Stimulated activated CD8-positive, alpha-beta memory T cell treated with anti-CD3 and anti-CD28 coated beads, Interleukin-4, amount 100 ng/mL, for 1 hour (primary cell): ENCODE measurements at places on chromosomes 4 and X.

- no peak for DNase-seq
Measured at GRCh38 chr4:72591547-72592454, 22.8 kb upstream of the ADAMTS3 start.

DNA sequence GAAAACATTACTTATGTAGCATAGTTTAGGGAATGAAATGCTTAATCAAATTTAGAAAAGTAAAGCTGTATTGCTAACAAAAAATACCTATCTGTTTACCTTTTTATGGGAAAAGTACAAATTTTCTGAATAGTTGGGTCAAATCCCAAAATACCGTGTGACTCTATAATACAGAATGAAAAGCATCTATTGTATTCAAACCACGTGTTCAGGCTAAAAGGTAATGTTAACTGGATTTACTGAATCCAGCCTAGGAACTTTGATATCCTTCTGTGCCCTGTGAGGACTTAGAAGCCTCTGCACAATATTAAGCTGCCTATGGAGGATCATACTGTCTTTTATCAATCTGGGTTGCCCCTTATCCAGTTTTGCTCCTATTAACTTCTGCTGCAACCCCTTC, 36.3 kb upstream of the AGA start:
- DNase-seq: no peak

DNA sequence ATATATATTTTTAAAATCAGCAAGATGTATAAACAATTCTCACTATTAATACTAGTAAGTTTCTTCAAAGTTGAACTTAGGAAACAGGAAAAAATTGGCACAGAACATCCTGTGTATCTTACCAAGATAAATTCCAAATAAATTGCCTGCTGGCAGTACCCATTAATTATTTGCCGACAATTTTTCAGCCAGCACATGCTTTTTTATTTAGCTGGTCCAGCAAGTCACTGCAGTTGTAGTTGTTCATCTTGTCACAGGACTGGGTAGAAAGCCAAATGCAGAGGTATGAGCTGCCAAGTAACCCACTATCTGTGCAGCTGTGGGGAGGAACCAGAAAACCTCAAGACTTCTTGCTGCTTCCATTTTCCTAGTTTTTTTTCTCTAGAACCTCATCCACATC, 113.4 kb downstream of the PACRGL start:
- DNase-seq: no peak

DNA sequence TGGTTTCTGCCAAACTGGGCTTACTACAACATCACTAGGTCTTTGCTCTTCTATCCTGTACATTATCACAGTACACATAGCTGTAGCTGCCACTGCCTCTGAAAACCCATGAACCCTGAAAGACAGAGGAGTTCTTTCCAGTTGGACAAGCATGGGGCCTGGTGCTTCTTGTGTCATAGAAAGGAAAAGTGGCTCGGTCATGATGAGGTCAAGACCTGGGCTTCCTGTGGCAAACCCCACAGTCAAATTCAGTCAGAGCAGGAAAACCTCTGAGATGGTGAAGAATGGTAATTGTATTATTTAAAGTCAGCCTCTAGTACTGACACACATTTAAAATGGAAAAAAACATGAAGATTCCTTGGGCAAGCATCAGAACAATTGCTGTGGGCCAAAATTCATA, 133.3 kb upstream of the PRPS2 start:
- DNase-seq: no peak

DNA sequence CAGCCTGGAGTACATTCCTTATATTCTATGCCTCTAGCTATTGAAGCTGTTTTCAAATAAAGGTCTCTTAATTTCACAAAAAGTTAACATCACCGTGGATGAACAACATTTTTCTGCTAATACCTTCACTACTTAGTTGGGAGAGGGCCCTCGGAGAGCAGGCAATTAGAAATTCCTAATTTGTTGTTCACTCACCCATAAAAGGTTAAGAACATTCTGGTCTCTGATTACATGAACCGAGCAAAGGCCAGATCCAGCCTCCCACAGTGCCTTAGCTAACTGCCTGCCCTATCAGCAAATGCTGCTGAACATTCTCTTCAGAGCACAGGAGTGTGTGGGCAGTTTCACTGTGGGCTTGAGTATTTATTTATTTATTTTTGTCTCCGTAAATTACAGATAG, 36.0 kb upstream of the TTC29 start:
- DNase-seq: no peak

GRCh38 chr4:73434311-73434710, 1.7 kb upstream of the AFP start:
- no peak for DNase-seq

DNA sequence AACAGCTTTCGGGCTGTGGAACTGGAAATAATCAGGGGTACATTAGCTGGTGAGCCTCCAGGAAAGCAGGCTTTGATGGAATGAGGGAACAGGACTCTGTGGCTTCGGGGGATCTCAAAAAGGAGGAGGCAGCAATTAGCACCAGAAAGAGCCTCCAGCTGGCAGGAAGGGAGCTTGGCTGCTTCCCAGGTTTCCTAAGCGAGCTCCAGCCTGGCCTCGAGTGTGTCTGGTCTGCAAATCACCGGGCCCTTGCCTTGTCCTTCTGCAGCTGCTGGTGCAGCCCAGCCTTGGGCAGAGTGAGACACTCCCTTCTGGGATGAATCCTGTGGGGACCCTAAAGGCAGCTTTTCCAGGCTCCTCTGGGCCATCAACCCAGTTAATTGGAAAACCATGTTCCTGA, 10.7 kb upstream of the PDHA1 start:
- DNase-seq: no peak

DNA sequence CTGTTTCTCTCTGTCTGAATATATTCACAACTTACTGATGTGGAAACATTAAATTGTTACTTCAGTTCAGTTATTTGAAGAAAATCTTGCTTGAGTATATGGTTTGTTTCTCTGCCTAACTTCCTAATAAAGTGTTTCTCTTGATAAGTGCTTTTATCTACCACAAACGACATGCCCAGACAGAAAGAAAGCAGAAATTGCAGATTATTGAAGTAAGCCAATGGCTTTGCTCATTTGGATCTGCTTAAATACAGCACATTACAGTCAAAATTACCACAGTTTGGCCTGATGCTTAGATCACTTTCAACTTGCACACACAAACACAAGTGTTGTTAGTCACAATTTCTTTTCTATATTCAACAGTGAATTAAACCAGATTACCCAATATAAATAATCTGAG, 68.0 kb downstream of the ATOH1 start:
- no peak for DNase-seq

DNA sequence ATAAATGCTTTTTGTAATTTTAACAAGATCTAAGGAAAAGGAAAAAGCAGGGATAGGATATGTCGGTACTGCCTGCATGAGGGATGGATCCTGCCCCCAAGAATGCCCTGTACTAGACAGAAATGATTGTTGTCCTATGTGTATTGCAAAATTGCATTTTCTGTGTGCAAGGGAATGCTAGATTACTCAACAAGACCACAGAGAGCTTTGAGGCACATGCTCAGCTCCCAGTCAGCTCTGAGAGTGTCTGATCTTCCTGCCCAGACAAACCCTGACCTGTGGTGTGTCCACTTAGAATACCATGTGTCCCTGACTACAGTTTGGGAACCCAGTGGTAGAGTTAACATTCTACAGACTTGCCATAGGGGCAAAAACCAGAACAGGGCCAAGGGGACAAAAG, 129.2 kb upstream of the PAK3 start:
- DNase-seq: no peak

- no peak for DNase-seq
Measured at GRCh38 chr4:104641418-104641817, 146.7 kb upstream of the CXXC4 start.

- DNase-seq: no peak
Measured at GRCh38 chr4:105194328-105195231, 47.9 kb downstream of the TET2 start.

DNA sequence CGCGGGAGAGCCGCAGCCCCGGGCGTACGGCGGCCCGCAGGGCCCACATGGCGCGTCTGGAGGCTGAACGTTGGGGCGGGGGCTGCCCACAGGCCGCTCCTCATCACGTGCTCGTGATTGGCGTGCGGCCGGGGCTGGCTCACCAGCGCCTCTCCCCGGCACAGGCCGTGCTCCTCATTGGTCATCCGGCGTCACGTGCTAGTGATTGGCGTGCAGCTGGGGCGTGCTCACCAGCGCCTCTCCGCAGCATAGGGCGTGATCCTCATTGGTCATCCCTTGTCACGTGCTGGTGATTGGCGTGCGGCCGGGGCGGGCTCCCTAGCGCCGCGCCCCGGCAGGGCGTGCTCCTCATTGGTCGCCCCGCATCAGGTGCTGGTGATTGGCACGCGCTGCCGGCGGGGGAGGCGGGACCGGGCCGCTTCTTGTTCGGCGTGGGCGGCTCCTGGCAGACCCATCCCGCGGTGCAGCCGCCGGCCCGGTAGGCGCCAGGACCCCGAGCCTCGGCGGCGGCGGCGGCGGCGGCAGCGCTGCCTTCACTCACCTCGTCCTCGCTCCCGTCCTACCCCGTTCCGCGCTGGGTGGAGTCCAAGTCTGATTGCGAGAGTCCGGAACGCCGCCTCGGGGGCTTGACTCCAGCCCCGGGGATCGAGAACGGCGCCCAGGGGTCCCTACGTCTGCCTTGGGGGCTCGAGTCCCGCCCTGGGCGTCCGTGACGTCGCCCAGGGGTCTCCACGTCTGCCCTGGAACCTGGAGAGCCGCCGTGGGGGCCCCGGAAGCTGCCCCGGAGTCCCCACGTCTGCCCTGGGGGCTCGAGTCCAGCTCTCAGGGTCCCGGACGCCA, at the start of gene GTPBP6:
Gene GTPBP6 (minus strand): TSS at position 58 of the 840 bp plus-strand sequence. CDS start 9 bp downstream, at position 49.
- peak; percentile 99 for DNase-seq

DNA sequence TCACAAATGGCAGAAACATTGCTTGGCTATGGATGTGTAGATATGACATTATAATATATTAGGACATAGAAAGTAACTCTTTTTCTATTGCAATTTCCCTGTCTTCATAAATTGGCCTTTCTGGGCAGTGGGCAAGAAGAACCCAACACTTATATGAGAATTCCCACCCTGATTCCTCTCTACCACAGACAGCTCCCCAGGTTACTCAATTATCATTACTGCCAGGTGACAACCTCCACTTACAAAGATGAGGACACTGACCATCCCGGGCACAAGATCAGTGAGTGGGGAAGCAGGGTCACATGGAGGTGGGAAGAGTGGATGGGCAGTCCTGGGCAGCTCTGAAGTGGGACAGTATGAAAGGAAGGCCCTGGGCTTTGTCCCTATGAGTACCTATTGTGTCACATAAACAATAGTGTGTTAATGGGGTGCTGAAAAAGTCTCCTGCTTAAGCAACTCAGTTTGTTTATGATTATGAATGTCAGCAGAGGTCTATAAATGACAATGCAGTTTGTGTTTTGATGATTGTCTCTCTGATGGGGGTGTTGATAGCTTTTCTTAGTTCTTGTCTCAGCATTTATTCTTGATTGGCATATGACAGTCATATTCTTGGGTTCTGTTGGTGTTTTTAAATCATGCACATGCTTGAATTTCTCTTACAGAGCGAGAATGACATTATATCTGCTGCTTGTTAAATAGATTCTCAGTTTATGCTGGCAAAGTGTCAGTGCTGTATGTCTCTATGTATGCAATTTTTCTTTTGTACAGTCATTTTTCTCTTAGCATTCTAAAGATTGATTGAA, 99.9 kb downstream of the SLIT2 start:
- DNase-seq: no peak

DNA sequence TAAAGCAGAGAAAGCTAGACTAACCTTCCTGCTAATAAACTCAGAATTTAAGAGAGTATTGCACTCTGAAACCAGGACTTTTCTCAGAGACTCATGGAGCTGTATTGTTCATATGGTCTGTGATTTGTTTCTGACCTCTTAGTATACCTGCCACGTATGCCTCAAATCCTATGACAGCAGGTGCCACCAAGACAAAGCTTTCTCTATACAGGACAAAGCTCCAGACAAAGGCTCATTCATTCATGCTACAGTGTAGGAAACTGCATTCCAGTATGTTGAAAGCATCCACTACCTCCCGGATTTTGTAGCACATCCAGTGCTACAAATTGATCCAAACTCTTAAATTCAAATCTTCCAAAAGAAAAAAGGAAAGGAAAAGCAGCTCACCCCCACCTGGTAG, 178.3 kb downstream of the CHIC2 start:
- no peak for DNase-seq

GRCh38 chr4:4415107-4415805, 28.4 kb downstream of the NSG1 start:
- no peak for DNase-seq

- DNase-seq: no peak
Measured at GRCh38 chr4:2943364-2944090, 19.7 kb downstream of the NOP14 start.

DNA sequence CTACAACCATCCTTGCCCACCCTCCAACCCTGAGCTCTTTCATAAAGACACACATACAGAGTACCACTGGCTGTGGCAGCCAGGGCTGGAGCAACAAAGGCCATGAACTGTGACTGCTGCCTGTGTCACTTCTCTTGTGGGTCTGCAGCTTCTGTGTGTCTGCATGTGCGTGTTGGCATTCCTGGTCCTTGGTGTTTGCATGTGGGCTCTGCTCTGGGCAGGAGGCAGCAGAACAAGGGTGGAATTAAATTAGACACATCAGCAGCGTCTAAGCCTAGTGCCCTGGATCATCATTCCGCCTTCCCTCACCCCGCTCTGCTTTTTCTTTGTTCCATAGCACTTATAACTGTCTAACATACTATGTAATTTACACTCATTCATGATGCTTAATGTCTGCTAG, 157.7 kb downstream of the MGST2 start:
- no peak for DNase-seq

- no peak for DNase-seq
Measured at GRCh38 chr4:10092481-10093270, 23.9 kb downstream of the WDR1 start.

DNA sequence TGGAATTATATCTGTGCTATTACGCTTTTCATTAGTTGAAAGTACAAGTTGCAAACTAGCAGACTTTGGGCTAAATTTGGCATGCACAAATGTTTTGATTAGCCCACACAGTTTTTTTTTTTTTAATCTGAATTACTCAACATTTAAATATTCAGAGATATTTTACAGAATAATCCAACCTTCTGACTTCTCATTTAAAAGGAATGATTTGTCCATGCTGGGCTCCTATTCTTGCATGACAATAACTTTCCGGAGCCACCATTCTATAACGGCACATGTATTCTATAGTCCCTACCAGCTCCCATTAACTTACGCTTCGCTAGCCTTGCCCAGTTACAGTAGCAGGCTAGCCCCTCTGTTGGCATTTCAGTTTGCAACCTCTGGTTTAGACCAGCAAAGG, 219.3 kb upstream of the FTHL17 start:
- DNase-seq: no peak

- no peak for DNase-seq
Measured at GRCh38 chr4:122831515-122832196, 5.0 kb downstream of the FGF2 start.

DNA sequence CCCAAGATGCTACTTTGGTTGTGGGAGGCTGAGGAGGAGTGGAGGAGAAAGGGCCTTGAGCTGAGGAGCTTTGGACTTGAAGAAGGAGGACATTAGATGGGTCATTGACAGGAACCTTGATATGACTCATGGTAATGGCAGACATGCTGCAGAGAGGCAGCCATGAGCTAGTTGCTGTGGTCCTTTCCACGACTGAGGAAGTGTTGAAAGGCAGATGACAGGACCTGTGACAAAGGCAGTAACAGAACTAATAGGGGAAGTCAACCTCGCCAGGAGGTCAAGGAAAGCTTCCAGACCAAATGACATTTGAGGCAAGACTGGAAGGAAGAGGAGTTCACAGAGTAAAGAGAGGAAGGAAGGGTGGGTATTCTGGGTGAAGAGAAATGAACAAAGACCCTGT, 7.6 kb upstream of the XPNPEP2 start:
- no peak for DNase-seq

- DNase-seq: no peak
Measured at GRCh38 chr4:138182838-138183426, 59.2 kb downstream of the SLC7A11 start.
